ENCODE measurements at places on chromosomes 2 and 18. TPM values are rescaled to one million over a fixed set of nuclear protein-coding genes. Genes with fewer than 3 reads are reported as not detected.

The DTNA gene
- 0.77 TPM for total RNA-seq

DNA sequence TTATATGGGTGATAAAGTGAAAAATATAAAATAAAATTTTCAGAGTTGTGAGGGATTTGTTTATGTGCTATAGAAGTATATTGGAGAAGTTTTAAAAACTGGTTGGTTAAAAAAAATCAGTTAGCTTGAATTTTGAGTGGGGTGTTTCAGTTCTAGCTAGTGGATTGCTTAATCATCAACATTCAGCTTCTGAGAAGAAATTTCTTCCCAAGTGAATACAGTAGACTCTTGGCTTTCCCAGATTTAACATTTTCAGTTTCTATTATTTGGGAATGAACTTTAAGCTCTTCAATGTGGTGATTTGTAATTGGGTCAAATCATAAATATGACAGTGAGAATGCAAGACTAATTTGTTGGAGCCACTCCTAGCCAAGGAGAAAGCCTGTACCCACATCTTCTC lies 120.8 kb downstream of the PLCL1 start:
- no peaks in the 10 kb centered on the region for H3K4me1 ChIP-seq
- no peak for DNase-seq
- H3K27ac ChIP-seq = no peak overlapping the region
- H3K27me3 ChIP-seq = 0 out of 2 replicates have a peak, but pooled peaks cover 3% of the 10 kb centered on the region
- no peaks in the 10 kb centered on the region for H3K36me3 ChIP-seq

DNA sequence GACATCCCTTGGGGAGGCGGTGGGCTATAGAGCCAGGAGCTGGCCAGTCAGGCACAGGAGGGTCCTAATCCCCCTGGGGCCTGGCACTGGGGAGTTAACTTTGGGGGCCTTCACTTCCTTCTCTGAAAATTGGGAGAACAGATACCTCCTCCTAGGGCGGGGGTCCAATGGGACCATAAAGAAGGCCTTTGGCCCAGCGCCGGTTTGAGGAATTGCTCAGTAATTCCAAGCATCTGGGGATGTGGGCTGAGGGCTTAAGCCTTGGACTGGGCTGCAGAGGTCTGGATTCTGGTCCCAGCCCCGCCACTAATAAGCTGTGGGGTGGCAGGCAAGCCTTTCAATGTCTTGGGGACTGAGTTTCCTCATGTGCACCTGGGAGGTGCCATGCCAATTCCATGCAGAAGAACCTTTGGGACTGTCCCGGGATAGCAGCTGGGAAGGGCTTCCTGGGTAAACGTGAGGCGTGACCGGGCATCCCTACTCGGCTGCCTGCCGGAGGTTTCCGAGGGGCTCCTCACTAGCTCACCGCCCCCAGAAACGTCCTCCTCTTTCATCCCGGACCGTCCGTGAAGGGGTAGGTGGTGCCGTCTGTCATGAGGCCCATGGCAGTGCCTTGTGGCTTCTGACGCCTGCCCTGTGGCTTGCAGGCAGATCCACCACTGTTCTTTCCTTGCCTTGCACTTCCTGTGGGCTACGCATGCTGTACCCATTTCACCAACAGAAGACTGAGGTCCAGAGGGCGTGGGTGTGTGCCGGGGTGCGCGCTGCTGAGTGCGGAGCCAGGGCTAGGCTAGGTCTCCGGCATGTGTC lies 67.4 kb upstream of the HPCAL1 start:
- no peak overlapping the region for H3K4me3 ChIP-seq
- H3K27ac ChIP-seq = no peak overlapping the region

DNA sequence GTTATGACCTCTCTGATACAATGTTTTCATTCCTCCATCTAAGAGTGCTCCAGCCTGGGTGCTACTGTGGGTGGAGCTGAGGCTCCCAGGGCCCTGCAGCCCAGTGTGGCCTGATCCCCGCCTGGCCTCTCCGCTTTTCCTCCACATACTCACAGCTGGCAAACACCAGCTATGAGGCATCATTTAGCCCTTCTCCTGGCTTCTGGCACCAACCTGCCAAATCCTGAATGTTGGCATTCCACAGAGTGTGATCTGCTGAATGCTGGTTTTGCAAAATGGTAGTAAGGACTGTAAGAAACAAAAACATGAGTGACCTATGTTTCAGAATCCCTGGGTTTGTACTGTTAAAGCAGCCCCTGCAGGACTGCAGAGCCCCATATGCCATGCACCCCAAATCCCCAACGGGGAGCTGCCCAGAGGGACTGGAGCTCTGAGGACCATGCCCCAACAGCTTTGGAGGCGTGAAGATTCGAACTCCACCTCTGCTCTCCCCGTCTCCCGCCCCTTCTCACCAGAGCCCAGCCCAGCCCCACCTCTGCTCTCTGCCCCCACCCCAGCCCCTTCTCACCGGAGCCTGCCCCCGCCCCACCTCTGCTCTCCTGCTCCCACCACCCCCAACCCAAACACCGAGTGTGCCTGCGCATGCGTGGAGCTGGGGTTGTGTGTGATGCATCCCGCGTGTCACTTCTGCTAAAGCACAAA lies 4.2 kb downstream of the SLC66A2 start:
- H3K27me3 ChIP-seq = no peaks in the 10 kb centered on the region
- no peak for DNase-seq
- H3K36me3 ChIP-seq = no peaks in the 10 kb centered on the region

DNA sequence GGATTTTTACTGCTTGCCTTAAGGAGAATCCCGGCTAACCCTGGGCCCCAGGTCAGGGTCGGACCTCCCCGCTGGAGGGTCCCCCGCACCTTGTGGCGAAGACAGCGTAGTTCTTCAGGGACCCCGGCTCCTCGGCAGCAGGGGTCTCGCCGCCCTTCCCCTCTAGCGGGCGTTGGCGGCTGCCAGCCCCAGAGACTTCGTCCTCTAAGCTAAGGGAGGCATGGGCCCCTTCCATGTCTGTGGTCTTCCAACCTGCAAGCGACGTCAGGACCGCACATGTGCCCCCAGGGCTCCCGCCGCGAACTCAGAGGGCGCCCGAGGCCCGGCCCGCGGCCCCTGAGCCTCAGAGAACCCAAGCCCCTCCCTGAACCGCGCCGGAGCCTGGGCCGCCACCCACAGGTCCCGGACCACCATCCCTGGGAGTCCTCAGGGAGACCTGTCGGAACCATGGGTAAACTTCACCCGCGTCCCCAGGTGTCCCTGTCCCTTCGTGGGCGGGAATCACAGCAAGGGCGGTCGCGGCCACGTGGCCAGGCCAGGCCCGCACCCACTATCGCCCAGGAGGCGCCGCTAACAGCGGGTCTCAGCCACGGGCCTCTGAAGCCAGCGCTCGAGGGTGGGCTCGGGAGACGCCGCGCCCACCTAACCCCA lies 562 bp downstream of the ANKMY1 start:
- no peaks in the 10 kb centered on the region for H3K27me3 ChIP-seq
- peak overlapping the region; percentile 38 for H3K4me3 ChIP-seq
- H3K36me3 ChIP-seq = peaks cover 4% of the 10 kb centered on the region
- peaks cover 32% of the 10 kb centered on the region for H3K4me1 ChIP-seq
- no peak for DNase-seq
